Activated CD4-positive, alpha-beta memory T cell treated with anti-CD3 and anti-CD28 coated beads for 36 hours (primary cell): ENCODE measurements at places on chromosomes 4 and X. TPM values are rescaled to one million over a fixed set of nuclear protein-coding genes. Genes with fewer than 3 reads are reported as not detected.

The SCOC gene
- total RNA-seq: 48.4 TPM

The EDNRA gene
- total RNA-seq: not detected

The ADGRG4 gene
- not detected for total RNA-seq

The TMPRSS11A gene
- not detected for total RNA-seq

DNA sequence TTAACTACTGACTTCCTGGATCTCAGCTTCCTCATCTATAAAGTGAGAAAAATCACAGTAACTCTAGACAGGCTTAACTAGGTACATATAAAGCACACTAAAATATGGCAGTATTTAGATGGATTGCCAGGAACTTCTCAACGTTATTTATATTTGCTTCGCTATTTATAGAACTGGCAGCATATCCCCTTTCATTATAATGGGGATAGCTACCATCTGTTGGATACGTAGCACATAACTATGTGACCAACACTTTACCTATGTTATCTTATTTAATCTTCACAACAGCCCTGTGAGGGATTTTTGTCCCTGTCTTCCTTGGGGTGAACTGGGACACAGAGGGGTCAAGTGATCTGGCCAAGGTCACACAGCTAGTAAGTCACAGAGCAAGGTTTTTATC is 64.6 kb downstream of the ENPEP start:
- no peak for DNase-seq

DNA sequence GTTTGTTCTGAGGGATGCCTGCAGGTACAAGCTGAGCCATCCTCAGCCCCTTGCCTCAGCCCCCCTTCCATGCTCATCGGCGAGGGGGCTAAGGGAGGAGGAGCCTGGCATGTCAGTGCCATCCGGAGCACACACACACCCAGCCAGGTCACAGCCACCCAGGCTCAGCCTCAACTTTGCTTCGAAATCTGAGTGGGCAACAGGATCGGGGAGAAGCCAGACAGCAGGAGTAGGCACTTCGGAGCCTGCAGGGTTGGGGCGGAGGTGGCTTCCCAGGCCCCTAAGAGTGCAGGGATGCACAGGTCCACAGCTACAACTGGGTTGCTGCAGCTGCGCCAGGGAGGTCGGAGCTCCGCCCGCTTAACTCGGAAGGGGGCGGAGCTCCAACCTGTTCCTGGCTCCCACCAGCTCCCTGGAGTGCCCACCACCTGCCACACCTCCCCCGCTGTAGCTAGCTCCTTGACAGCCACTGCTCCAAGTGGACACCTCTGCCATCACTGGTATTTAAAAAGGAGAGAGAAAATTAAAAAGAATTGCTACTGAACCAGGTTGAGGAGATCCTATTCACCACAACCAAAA is 192.9 kb upstream of the GALNT7 start:
- no peak for DNase-seq

GRCh38 chr4:156188596-156188995 is 234.9 kb upstream of the CTSO start:
- DNase-seq: no peak

GRCh38 chr4:121706595-121707021 is 9.8 kb upstream of the ANXA5 start:
- peak; percentile 83 for DNase-seq

DNA sequence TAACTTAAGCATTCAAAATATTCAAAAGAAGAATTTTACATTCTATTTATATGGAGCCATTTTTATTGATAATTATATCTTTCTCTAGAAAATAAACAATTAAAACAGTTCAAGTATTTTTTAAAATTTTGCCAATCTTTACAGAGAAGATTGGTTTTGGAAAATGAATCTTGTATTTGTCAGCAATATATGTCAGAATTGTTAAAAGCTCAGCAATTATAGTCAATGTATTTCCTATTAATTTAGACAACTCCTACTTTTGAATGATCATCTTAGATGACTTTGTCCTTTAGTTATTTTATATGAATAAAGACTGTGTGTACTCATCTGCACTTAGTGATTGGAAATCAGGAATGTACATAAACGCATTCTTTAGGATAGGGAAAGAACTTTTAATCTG is 223.9 kb upstream of the MAD2L1 start:
- DNase-seq: no peak

DNA sequence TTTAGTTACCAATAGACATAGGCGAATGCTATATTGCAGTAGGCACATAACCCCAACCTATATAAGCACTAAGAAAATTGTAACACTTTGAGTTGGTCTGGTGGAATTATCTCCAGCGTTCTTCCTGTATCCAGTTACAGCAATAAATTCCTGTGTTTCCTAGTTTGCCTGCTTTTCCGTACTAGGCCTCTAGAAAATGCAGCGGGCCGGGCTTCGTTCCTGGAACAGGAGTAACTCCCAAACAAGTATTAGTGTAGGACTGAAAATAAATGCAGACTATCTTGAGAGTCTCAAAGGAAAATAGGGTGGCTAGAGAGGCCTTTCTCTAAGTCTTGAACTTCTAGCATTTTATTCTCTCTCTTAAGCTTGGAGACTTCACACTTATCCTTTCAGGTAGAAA is 159.8 kb downstream of the OR13H1 start:
- DNase-seq: no peak

GRCh38 chr4:2295500-2295899 is 33.6 kb upstream of the MXD4 start:
- peak; percentile 8 for DNase-seq

- DNase-seq: no peak
Observed at GRCh38 chrX:109089359-109089758, 353.0 kb upstream of the IRS4 start.

DNA sequence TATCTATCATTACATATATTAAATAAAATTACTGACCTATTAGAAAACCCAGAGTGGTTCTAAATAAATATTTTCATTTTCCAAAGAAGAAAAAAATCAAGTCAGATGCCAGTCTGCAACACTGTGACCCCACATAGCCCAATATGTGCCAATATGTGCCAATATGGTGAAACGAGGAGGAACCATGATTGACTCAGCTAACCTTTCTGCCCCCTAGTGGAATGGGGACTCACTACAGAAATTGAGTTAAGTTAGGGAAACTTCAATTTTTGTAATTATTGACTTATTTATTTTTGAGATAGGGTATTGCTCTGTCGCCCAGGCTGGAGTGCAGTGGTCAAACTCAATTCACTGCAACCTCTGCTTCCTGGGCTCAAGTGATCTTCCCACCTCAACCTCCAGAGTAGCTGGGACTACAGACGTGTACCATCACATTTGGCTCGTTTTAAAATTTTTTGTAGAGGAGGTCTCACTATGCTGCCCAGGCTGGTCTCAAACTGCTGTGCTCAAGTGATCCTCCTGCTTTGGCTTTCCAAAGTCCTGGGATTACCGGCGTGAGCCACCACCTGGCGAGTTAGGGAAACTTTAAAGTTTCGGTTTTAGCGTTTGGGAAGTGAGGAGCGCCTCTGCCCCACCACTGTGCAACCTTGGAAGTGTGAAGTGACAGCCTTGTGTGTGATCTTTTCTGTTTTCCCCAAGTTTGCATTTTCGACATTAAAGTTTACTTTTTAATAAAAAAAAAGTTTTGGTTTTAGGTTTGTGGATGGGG is 116.8 kb upstream of the SHISA3 start:
- no peak for DNase-seq

- DNase-seq: no peak
Observed at GRCh38 chr4:43330288-43330687, 437.8 kb downstream of the GRXCR1 start.

- DNase-seq: no peak
Observed at GRCh38 chrX:18676050-18676449, 4.1 kb upstream of the RS1 start.

GRCh38 chr4:3220476-3221183 is 28.3 kb upstream of the MSANTD1 start:
- DNase-seq: no peak

DNA sequence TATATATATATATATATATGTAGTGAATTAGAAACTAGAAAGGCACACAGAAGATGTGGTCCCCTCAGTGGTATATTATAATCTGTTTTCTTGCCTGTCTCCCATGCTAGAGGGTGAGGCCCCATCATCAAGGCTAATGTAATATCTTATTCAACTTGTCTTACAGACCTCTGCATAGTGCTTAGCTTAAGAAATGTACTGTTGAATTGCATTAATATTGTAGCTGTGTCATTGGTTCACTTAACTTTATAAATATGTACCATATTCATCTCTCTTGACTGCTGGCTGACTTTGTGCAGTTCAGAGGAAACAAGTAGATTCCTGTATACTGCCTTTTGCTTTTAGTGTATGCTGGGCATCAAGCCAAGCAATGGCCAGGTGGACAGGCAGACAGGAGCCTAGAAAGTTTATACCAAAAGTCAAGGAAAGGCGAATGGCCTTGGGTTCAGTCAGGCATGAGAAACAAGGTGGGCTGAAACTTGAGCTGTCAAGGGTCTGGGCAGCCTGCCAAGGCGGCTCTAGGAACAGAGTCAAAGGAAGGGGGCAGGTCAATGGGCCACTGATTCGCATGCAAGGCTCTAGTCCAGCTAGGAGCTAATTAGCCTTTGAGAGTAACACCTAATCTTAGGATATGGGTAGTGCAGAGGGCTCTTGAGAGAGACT is 78.8 kb upstream of the LEF1 start:
- DNase-seq: no peak
